ENCODE measurements at places on chromosomes 1 and 21.

- DNase-seq = no peak
Observed at GRCh38 chr1:2229911-2230731, 2.0 kb downstream of the SKI start.

DNA sequence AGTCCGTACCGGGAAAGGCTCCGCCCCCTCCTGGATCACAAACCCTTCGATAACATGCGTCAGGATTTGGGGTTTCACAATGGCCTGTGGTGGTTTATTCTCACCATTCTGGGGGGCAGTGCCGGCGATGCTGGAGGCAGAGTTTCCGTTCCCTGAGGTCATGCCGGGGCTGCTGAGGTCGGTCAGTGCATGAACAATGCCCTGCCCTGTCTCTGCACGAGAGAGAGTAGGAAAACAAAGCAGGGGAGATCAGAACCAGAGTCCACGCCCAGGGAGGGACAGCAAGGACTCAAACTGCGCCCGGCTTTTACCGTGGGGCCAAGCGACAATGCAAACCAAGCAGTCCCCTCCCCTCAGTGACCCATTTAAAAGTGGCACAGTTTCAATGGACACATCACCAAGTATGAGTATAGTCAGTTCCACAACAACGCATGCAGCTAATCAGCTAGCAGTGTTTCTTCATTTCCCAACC, 13.2 kb upstream of the A3GALT2 start:
- no peak for DNase-seq

DNA sequence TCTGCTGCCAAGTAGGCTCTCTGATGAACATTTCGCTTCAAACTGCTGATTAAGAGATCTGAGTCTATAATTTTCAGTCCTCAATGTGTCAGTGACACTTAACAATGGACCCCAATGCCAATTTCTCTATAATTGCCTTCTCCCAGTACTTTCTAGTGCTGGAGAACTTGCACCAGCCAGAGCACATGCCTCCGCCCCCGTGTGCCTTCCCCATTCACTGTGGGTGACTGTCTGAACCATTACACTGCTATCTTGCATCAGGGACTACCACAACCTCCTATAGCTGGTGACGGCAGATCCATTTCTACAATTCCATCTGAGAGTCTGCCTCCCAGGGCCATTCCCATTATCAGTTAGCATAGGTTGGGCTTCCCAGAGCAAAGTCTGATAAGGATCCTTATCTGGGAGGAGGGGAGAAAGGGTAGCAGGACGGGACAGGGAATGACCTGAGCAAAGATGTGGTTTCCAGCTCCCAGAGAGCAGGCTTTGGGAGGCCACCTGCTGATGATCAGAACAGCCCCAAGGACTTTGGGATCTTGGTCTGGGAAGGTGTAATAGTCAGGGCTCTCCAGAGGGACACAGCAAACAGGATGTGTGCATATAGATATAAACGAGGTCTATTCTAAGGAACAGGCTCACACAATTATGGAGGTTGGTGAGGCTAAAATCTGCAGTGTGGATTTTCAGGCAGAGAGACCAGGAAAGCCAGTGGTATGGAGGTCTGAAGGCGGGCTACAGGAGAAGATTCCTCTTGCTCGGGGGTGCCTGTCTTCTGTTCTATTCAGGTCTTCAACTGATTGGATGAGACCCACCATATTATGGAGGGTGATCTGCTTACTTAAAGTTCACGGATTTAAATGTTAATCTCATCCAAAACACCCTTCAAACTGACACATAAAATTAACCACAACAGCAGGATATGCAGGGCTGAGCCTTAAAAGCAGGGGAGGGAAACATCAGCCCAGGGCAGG, 238.2 kb downstream of the PTPRU start:
- no peak for DNase-seq

DNA sequence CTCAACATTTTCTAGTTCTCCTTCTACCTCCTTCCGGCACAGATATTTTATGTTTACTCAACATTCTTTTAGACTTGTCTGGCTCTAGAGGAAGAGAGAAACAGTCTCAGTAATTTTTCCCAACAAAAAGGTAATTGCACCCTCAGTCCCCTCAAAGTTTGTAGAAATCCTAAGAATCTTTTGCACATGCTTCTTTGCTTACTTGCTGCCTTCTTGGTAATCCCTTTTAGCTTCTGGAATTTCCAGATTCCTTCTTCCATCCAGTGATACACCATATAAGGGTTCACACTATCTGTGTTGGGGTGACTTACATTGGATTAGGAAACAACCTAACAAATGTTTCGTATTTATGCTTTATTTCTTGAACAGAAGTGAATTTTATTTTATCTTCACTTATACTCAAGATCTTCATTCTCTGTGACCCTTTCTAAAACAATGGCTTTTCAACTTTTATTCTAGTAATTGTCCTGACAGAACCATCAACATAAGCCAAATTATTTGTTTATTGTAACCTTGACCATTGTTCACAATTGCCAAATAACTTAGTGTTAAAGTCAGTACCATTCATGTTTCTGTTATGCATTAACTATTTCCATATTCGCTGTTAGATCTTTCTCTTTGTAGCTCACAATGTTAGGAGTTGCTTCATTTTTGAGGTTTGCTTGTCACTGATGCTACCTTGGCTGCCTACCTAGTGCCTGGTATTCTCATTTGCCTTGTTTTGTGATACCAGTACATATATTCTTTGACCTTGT, 238.1 kb downstream of the HMCN1 start:
- DNase-seq = no peak

DNA sequence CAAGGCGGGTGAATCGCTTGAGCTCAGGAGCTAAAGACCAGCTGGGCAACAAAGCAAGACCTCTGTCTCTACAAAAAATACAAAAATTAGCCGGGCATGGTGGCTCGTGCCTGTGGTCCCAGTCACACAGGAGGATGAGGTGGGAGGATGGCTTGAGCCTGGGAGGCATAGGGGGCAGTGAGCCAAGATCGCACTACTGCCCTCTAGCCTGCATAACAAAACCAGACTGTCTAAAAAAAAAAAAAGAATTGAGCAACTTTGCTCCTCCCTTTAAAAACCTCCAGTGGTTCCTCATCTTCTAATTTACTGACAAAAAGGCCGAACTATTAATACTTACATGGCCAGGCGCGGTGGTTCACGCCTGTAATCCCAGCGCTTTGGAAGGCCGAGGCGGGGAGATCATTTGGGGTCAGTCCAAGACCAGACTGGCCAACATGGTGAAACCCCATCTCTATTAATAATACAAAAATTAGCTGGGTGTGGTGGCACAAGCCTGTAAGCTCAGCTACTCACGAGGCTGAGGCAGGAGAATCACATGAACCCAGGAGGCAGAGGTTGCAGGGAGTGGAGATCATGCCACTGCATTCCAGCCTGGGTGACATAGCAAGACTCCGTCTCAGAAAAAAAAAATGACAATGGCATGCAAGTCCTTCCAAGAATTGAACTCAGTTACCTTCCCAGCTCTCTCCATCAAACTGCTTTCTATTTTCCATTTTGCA, 4.4 kb downstream of the ACBD3 start:
- DNase-seq = no peak

- no peak for DNase-seq
Observed at GRCh38 chr1:239817801-239818200, 273.9 kb upstream of the FMN2 start.

- no peak for DNase-seq
Observed at GRCh38 chr1:198967566-198967965, 328.7 kb downstream of the PTPRC start.

Measured in CD4-positive, alpha-beta T cell treated with Interleukin-21 for 1 hour (primary cell).